Stimulated activated CD4-positive, alpha-beta T cell treated with anti-CD3 and anti-CD28 coated beads, TNF-alpha, amount 100 ng/mL, for 24 hours (primary cell): ENCODE measurements at places on chromosomes 1 and 21.

GRCh38 chr1:33470495-33471012 lies 1.9 kb upstream of the ZSCAN20 start:
- peak; percentile 33 for DNase-seq

DNA sequence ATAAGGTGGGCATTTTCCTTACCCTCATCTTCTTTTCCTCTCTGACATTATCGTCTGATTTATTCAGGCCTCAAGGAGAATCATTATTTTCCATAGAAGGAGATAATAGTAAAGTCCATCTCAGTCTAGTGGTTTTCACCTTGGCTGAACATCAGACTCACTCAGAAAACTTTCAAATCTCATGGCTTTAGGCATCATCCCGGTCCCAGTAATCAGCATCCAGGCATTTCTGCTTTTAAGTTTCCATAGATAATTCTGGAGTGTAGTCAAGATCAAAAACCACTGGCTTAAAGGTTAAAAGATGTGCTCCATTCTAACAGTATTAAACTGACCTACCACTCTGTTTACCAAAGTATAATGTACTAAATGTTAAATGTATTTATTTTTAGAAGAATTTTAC lies 49.4 kb downstream of the RNF2 start:
- no peak for DNase-seq

GRCh38 chr1:59645893-59646292 lies 168.9 kb upstream of the HOOK1 start:
- no peak for DNase-seq

DNA sequence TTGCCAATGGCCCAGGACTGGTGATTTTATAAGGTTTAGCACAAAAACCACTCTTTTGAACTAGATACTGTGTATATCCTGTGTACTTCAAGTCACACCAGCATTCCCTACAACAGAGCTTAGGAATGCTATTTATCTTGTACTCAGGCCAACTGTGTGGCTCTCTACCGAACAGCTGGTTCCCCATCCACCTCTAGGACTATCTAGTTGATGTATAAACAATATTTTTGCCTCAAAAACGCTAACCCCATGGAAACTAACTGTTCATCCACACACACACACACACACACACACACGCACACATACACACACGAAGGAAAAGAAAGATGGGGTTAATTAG lies 28.7 kb upstream of the SLC45A3 start:
- DNase-seq = no peak

- DNase-seq = no peak
Observed at GRCh38 chr21:41246808-41247207, 69.8 kb upstream of the FAM3B start.

DNA sequence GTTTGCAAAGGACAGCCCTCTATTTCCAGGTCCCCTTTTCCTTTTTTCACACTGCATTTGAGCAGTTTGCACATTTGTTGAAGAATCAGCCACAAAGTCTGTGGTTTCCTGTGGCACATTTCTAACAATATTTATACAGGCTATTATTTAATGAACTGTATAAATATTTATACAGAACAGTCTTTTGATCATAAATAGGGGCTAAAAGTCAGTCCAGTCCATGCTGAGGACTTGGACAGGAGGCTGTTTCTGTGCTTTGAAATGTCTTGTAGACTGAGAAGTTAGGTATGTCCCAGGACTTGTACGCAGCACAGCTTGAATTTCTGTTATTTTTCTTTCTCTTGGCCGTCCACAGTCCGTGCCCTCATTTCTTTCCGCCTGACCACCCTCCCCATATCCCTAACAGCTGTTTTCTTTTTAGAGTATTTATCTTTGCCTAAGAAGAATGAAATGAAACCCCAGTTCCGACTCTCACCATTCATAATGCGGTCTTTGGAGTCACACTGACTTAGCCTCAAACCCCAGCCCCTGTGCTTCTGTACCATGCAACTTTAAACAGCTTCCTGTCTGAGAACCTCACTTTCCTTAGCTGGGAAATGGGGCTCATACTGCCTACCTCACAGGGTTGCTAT lies 19.7 kb downstream of the FGGY start:
- DNase-seq = no peak

GRCh38 chr1:39976732-39977131 lies 21.8 kb downstream of the MFSD2A start:
- no peak for DNase-seq

GRCh38 chr1:156358641-156359040 lies 10.4 kb upstream of the RHBG start:
- DNase-seq = no peak

DNA sequence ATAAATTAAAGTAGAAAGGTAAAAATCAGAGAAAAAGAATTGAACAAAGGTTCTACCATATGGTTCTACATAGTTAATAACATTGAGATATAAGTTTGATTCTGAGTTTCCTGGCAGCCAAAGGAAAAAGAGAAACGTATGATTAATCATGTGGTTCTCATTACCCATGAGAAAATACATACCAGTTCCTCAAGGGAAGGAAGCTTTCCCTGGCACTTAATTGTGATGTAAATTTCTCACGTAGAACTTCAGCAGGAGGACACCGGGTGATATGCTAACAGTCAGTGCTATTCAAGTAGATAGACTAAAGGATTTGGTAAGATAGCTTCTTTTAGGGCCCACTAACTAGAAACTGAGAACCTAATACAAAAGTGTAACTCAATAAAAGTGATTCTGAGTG lies 218.5 kb downstream of the NFIA start:
- no peak for DNase-seq

DNA sequence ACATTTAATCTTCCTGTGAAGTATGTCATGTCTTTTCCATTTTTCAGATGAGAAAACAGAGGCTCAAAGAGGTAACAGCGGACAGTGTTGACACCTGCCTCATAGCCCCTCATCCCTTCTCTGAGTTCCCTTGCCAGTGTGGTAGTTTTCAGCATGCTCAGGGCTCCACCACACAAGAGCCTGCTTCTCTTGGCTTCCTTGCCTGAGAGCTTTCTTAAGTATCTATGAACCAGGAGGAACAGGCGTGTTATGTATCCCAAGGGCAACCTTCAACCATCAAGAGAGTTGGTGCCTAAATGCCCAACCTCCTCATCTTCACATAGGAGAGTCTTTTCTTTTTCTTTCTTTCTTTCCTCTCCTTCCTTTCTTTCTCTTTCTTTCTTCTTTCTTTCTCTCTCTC lies 5.9 kb upstream of the PAFAH2 start:
- DNase-seq = no peak

DNA sequence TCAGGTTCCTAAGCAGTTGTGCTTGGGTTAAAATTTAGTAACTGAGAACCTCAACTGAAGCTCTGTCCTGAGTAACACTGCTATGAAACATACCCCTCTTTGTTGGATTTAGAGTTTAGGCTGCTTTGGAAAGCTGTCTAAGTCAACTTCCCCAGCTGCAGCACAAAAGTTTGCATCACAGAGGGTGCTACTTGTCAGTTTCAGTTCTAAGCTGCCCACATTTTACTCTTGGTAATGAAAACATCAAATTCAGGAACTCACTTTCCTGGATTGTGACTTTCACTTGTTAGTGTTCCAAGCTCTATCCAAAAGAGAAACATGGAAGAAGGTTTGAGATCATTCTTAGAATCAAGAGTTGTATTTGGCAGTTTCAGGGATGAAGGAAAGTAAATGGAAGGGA lies 191.7 kb upstream of the NFIA start:
- no peak for DNase-seq

DNA sequence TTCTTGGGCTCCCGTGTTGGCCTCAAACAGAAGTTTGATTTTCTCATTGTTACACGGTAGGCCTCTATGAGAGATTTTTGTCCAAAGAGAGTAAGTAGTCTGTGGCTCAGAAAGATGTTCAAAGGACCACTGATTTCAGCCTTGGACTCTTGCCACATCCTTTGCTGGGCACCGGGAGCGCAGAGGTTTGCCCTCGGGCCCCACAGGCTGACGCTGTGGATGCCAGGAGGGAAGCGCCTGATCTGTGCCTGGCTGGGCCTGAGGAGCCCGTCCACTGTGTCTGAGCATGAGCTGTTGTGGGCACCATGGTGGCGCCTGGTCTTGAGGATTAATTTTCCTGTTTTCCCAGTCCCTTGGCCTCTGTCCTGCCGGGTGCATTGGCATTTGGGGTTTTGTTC lies 52.3 kb downstream of the PCNT start:
- no peak for DNase-seq

GRCh38 chr1:153386500-153386901 lies 4.4 kb downstream of the S100A8 start:
- no peak for DNase-seq

- peak; percentile 55 for DNase-seq
Observed at GRCh38 chr1:91803847-91804545, 82.0 kb downstream of the TGFBR3 start.

DNA sequence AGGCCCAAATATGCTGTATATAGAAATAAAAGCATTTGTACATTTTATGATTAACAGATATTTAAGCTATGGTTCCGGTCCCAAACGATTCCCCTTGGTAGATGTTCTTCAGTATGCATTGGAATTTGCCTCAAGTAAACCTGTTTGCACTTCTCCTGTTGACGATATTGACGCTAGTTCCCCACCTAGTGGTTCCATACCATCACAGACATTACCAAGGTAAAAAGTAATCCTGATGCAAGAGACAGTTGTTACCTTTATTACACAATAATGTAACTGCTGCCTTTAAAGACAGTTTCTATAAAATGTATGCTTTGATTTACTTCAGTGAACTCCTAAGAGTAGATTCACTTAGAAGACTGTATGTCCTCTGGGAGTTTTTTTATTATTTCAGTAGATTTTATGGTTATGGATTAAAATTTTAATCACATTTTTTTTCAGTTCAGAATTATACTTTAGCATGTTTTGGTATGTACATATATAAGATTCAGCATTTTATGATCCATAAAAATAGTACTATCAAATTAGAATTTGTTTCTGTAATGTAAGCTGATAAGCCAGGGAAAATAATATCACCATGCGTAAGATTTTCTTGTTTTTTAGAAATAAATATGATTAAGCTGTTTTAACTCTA lies 96.5 kb downstream of the USP25 start:
- no peak for DNase-seq

- no peak for DNase-seq
Observed at GRCh38 chr1:30600706-30601105, 122.7 kb downstream of the MATN1 start.

DNA sequence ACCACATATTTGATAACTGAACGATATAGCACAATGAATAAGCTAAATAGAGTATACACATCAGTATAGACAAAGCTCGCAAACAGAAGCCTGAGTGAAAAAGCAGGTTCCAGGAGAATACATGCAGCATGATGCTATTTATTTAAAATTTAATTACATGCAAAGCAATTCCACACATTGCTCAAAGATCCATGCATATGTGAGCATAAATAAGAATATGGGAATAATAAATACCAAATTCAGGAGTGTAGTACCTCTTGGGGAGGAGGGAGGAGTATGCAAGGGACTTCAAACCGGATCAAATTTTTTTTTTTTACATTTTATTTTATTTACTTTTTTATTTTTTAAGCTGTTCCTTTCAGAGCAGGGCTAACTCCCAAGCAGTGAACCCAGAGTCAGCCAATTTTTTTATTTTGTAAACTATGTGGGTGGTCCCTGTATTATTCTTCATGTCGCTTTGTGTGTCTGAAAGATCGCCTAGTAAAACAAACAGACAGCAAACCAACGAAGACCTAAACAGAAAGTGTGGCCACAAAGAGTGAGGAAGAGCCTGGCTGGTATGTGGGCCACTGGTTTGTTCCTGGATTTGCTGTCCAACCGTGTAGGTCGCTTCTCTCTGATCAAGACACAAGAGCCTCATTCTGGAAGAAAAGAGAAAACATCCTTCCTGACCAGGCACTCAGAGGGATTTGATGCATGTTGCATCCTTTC lies 4.2 kb upstream of the SHISAL2A start:
- DNase-seq = no peak

DNA sequence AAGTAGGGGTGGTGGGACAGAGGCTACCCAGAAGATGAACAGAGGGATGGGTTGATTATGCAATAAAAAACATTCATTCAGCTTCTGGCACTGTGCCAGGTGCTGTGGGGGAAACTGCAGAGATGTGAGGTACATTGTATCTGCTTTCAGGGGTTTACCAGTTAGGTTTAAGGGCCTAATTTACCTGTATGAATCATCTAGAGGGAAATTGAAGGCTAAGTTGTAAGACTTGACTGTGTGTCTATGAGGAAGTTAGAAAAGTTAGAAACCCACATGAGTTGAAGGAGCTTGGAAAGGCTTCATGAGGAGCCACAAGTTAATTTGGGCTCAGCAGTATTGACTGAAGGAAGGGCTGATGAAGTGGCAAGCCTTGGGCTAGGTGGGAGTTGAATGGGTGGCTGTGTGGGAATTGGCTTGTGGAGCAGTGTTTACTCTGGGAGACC lies 36.7 kb upstream of the APOBEC4 start:
- DNase-seq = no peak

- no peak for DNase-seq
Observed at GRCh38 chr1:221793439-221794078, 51.7 kb upstream of the DUSP10 start.

DNA sequence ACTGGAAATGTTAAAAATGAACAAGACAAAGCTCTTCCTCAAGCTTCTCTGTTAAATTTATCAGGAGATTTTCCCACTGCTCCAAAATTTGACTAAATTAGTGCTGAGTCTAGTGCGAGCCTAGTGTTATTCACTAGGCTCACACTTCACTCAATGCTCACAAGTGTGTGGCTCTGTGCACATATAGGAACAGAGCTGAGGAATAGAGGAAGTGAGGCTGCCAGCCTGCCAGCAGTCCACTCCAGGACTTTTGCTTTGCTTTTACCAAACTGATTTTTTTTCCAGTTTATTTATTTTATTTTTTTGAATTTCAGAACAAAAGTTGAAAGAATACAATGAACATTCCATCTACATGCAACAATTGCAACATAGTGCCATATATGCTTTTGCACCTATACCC lies 87.2 kb downstream of the VAV3 start:
- no peak for DNase-seq

- DNase-seq = no peak
Observed at GRCh38 chr21:16578912-16579311, 849.1 kb downstream of the USP25 start.

DNA sequence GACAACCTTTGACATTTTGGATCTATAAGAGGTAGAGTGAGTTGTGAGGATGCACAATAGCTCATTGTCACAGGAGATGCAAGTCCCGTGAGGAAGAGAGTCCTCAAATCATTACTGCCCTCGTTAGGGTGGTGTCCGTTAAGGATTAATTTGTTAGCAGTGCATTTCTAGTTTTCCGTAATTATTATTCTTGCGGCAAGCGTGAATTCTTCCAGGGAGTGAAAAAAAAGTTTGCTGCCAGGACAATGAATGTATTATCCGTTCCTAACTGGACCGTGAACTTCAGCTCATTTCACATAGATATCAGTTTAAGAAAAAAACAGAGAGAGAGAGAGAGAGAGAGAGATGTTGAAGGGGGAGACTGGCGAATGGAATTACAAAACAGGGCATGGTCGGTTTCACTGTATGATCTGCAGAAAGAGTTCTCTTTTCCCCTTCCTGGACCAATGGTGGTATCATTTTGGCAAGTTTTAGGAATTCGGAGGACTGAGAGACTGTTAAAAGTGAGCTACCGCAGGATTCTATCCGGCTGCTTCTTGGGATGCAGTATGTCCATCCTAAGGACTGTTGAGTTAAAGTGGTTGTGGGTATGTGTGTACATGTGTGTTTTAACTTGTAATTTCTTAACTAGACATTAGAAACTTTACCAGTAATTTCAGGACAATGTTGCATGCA lies 216.0 kb upstream of the NFIA start:
- no peak for DNase-seq

GRCh38 chr1:46961066-46961758 lies 19.9 kb upstream of the CYP4A11 start:
- DNase-seq = no peak
